ENCODE measurements at places on chromosomes 6 and 20.

DNA sequence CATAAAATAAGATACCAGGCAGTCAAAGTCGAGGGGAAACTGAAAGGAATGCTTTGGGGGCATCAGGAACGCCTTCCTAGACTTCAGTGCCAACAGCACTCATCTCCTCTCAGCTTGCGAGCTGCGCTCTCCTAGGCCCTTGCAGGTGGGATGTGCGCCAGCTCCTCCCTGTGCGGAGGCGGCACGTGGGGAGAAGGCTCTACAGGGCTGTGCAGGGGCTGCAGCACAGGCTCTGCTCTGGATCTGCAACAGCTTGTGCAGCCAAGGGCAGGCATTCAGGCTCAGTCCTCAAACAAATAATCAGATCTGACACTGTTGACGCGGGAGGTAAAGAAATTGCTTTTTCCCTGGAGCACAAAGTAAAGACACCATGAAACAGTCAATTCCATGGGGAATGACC lies 144.8 kb downstream of the TTLL2 start:
- DNase-seq, result no peak

GRCh38 chr6:104134876-104135275 lies 724.8 kb downstream of the HACE1 start:
- no peak for DNase-seq

DNA sequence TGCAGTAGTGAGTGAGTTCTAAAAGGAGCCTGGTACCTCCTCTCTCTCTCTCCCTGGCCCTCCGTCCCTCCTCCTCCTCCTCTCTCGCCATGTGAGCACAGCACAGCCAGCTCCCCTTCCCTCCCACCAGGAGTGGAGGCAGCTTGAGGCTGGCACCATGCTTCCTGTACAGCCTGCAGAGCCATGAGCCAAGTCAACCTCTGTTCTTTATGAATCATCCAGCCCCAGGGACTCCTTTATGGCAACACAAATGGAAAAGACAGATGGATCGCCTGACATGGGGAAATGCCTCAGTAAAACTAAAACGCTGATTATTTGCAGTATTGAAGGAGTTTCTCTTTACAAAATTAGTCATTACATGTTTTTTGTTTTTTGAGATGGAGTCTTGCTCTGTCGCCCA lies 233.7 kb upstream of the ARID1B start:
- DNase-seq, result no peak

- DNase-seq, result no peak
These were observed 200.5 kb downstream of the SMOC2 start for GRCh38 chr6:168641446-168641845.

DNA sequence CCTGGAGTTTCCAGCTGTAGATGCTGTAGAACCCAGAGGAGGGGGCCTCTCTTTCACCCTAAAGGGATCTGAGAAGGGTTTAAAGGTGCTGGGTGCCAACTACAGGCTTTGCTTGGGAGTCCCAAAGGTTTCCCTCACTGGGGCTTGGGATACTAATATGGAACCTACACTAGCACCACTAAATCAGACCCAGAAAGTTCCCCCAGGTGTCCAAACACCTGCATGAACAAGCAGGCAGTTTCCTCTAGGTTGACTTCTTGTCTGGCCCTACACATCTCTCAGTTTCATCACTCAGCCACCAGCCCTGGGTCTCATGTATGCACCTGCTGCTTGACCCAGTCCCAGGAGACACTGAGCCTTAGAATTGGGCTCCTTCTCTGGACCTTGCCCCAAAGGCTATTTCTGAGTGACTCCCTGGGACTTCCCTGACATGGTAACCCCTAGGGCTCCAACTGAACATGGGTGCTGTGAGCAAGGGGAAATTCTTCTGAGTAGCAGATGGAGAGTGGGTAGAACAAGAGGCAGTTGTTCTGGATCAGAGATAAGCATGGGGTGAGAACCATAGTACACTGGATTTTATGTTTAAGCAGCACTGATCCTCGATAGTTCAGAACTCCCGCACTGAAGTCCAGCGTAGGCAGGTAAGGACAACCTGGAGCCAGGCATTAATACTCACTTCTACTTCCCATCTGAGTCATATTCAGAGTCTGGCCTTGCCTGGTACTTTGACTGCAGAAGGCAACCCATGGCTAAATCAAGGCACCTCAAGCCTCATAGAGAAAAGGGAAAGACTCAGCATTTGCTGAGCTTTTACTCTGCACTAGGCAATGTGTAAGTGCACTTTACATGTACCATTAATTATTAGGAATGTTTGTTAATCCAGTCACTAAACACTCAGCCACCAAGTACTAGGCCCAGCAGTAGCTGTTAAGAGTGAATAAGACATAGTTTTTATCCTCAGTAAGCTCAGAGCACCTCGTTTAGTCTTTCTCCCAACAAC lies 16.8 kb downstream of the BCL2L1 start:
- DNase-seq, result no peak

DNA sequence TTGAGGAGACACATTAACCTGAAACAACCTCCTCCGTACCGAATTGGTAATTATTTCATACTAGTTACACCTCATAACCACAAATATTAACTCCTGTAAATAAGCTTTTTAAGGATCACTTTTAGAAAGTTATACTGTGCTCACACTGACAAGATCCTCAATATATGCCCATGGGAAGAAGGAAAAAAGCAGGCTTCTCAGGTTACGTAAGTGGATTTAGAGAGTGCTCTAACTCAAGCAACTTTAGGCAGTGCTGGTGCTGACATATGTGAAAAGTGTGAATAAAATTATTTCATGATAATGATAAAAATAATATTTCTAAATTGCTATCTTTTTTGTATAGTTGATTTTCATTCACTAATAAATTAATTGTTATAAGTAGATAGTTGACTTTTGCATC lies 76.1 kb downstream of the PRKN start:
- no peak for DNase-seq

DNA sequence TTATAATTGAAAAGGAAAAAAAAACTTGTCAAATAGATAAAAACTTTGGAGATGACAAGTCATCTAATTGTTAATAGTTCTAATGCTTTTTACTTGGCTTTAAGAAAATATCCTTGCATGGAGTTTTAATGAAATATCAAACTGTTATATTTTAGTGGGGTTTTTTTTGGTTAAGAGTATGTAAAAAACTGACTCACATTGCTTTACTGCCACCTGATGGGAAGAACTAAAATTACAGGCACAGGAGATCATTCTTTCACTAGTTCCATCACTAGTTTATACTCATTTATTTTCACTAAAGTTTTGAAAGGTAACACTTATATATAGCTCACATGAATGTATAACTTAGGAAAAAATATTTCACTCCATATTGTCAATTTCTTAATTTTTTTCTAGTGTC lies 309.1 kb downstream of the LMBRD1 start:
- no peak for DNase-seq

- DNase-seq, result no peak
These were observed 71.4 kb upstream of the BACH2 start for GRCh38 chr6:90368001-90368400.

- DNase-seq, result no peak
These were observed 28.3 kb downstream of the MAP7 start for GRCh38 chr6:136521911-136522310.

DNA sequence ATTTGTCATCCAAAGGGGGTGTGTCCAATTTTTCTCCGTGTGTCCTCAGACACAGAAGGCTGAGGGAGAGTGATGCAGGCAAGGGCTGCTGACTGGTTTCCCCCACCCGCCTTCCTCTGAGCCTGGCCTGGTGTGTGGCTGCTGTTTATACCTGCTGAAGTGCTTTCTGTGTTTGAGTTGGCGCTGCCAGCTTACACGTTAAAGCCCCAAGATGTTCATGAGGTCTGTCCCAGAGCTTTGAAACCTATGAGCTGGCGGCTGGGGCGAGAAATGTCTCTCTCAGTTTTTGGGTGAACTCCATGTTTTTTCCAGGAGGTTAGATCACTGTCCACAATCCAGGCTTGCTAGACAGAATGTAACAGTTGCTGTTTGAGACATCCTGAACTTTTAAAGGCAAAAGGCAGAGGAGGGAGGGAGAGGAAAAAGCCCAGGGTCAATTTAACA lies 69.0 kb upstream of the CCN2 start:
- no peak for DNase-seq

GRCh38 chr6:44558024-44558831 lies 170.7 kb downstream of the CDC5L start:
- DNase-seq, result no peak

- no peak for DNase-seq
These were observed 89.7 kb downstream of the ATXN1 start for GRCh38 chr6:16671302-16672289.

GRCh38 chr6:156554160-156554559 lies 223.0 kb upstream of the ARID1B start:
- no peak for DNase-seq

DNA sequence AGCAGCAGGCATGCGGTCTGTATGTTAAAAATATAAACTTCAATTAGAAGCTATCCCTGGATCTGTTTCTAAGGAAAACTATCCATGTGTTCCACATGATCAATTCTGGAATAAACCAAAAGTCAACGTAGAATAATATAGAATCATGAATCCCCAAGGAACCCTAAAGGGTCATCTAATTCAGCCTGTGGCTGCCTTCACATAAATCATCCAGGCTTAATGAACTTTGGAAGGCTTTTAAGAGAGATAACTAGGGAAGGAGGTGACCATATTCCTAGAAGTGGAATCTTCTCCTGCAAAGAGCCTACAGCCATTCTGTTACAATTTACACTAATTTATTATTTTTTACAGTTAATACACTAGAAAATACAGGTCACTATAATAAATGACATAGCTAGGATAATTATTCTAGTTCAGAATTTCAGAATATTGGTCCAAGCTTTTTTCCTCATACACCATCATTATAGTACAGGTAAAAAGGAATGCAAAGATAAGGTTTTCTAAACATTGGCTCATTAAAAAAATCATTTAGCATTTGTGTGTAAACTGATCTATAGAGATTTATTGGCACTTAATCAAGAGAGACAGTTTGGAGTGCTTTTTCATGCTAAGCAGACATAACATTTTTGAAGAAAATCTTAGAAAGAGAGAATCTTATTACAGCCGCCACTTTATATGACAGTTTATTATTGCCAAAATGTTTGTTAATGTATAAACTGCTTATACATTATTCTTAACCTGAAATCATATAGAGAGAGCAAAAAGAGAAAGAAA lies 851.2 kb downstream of the PHF3 start:
- DNase-seq, result no peak

GRCh38 chr20:64063389-64064144 lies 569 bp downstream of the TCEA2 start:
- no peak for DNase-seq

DNA sequence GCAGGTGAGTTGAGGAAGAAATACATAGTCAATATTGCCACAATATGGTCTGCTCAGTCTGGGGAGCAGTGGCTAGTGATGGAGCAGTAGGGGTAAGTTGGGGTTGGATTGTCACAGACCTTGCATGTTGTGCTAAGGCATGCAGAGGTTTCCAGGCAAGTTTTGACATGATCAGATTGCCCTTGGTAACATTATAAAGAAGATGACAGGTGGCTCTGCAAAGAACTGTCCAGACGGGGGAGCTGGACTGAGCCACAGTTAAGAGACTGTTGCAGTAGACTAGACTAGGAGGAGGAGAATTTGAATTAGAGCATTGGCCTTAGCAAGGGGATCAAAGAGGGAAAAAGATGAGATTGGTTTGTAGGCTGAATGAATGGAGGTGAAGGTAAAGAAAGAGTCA lies 23.4 kb downstream of the ATRN start:
- DNase-seq, result no peak

DNA sequence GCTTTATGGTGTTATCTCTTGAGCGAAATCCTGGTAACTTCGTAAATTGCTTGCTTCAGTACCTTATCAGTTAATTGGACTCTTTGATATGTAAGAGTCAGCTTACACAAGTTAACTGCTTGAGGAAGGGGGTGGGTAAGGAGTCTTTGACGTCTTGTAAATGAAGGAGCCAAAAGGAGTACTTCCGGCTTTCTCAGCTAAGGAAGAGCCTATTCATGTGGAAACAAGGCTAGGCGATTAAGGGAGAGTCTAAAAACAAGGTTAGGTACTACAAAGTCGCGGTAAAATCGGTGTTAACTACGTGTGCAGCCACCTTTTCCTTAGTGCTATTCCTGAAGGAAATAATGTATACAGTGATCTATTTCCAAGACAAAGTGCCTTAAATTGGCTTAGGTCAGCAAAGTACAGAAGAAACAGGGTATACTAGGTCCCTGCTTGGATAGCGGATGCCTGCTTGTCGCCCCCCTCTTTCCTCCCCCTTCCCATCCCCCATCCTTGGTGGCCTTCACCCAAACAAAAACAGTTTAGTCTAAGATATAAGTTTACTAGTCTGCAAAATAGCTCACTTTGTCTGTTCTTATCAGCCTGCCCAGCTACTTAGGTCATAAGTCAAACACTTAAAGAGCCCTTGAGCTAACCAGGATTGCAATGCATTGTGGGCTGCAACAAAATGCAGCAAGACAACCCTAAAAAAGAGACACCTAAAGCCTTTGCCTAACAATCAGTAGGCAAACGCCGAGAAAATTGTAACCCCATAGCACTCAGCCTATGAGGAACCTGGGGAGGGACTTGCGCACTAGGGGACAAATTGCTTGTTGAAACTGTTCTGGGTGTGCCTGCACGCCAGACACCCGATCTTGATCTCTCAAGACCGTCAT lies 147.3 kb downstream of the TRIM27 start:
- DNase-seq, result no peak

DNA sequence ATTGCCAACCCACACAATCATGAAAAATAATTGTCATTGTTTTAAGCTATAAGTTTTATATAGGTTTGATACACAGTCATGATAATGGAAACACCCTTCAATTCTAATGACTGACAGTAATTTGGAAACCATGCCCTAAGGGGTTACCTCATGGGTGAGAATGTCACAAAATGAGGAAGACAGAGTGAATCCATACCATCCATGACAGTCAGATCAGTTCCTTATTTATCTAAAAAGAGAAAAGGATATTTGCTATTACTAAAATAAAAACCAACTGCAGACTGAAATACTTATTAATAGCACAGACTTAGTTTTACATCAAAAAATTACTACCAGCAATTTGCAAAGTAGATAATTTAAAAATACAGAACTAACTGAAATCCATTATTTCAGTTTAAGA lies 437.8 kb downstream of the UTRN start:
- no peak for DNase-seq

DNA sequence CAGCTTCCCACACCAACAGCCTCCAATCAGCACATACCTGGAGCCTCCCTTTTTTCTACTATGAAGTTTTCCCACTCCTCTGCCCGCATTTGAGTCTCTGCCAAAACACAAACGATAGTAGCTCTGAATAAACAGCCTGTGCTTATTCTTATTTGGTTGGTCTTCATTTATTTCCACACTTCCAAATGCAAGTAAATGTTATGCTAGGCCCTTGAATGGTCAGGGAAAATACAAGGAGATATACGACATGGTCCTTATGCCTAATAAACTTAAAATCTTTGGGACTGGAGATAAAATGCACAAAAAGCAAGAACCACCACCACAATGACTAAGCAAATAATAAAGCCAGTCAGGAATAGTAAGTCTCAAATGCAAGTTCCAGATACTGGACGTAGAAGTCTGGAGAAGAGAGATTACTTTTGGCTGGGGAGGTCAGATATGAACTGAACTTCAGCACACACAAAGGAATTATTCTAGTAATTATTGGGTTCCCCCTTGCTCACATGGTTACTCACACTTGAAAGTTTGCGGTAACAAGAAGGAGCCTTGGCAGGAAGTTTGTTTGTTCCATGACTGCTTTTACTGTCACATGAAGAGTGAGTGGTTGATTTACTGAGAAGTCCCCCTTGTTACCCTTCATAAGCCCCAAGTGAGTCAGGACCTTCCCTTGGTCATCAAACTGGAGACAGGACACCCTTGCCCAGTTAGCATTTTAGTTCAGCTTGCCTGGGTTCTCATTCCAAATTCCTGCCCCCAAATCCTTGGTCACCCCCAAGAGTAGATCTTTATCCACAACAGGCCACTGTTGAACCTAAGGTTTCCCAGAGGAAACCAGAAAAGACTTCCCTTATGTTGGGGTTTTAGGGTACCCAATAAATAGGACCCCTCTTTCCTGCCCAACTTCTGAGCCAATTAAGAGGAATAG lies 511.2 kb upstream of the JARID2 start:
- DNase-seq, result no peak
